GF-D8 (cell line): ENCODE measurements at places on chromosomes 6 and 20.

DNA sequence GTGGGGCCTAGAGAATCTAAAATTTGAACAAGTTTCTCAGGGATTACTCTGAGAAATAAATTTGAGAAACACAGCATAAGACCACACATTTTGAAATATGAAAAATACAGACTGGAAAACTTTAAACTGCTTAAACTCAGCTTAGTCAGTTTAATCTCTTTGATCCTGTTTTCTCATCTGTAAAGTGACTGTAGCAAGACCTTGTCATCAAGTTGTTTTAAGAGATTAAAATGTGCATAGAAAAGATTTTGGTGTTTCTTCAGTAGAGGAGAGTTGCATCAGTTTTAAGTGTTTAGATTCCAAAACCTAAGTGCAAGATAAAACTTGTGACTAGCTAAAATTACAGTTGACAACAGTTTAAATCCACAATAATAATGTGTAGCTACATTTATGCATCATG, 8.1 kb upstream of the BCKDHB start:
- DNase-seq, result no peak

- no peak for DNase-seq
These were observed 180.6 kb upstream of the ZFP64 start for GRCh38 chr20:52372169-52372568.

DNA sequence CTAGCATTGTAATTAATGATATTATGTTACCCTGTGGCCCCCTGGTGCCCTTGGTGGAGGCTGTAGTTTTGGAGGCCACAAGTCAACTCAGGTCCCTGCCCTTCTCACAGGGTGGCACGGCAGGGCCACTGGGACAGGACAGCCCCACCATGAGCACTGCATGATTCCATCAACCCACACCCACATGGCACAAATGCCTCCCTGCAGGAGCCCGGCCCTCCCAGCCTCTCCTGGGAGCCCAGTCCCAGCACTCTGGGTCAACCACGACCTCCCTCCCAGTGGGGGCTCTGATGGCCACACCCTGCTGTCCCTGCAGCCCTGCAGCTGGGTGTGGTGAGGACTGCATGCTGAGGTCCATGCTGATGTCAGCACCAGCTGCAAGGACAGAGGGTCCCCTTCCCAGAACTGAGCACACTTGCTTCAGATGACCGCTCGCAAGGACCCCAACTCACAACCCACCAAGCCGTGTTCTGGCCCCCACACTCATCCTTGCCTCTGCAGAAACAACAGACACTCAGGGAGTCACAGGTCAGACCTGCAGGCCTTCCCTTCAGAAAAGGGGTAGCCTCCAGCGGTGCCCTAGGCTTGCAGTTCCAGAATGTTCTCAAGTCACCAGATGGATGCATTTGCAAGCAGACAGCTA, 15.7 kb upstream of the CST7 start:
- no peak for DNase-seq

DNA sequence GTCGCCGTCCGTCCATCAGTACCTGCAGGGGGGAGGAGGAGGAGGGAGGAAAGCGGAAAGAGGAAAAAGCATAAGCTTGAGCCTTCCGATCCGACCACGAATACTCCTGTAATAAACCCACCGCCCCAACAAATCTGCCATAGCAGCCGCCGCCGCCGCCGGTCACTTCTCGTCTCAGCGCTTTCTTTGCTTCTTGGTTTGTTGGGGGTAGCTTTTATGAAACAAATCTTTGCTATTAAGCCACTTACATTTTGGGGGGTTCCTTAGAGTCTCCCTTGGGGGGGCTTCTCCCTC, 277 bp downstream of the ADGRB3 start:
- DNase-seq, result no peak

DNA sequence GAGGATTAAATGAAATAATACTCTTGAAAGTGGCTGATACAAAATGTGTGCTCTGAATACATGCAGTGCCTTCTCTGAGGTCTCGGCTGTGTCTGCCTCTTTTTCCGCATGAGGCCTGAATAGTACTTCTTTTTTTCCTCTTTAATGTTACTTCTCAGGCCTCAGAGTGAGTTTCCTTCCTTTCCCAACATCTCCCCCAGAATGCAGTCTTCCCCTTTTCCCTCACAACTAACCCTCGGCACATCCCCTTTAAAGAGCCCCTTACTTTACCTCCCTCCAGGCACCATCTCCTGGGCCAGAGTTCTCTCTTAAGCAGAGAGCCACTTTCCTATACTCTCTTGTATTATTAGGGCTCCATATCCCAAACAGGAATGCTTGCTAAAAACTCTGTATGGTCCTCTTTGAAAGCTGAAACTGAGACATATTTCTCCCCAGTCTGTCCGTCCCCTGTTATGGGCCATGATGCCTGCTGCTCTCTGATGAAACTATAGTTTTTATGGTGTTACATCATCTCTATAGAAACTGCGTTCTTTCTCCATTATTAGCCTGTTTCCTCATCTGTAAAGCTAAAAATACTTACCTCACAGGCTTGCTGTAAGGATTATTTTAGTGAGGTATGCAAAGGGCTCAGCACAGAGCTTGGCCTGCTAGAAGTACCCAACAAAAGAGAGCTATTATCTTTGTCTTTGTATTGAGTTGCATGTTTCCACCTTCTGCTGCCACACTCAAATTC, 2.3 kb downstream of the PLAGL2 start:
- DNase-seq, result peak; percentile 78

- no peak for DNase-seq
These were observed 18.3 kb downstream of the KIAA1586 start for GRCh38 chr6:57064809-57065208.

- no peak for DNase-seq
These were observed 95.0 kb upstream of the MAP3K7 start for GRCh38 chr6:90681863-90682262.

DNA sequence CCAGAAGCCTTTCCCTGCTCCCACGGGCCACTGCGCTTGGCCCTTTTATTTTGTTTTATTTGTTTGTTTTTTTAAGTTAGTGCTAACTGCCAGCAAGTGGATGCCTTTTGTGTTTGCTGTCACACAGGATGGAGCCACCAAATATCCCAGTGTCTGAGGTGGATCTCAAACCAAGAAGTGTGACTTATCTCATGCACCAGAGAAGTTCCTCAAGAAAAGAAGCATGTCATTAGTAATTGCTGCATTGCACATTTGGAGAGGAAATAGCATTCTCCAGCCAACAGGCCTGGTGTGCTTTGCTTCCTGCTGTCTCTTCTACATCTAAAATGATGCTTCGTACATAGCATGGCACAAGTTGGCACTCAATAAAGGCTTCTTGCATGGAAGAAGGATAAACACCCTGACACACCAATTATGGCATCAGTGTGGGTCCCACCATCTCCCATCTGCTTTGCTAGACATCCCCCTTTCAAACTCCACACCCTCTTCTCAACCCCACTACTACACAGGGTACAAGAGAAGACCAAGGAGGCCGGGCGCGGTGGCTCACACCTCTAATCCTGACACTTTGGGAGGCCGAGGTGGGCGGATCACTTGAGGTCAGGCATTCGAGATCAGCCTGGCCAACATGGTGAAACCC, 1.9 kb upstream of the ATP9A start:
- DNase-seq, result no peak

DNA sequence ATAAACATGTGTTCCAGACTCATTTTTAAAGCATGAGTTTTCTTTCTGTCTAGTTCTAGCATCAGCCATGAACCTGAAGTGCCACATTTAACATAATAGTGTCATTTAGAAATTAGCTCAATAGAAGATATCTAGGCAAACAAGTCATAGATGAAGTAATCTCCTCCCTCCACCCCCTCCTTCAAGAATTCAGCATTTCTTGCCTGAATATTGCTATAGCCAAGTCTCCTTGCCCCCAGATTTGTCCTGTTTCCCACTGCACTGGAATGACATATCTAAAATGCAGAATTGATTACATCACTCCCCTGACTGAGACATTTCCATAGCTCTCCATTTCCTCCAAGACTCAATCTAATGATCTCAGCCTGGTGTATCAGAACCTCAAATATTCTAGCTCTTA, 134.9 kb upstream of the BACH2 start:
- no peak for DNase-seq

- DNase-seq, result no peak
These were observed 195.2 kb upstream of the LRFN2 start for GRCh38 chr6:40782355-40782754.

- no peak for DNase-seq
These were observed 21.0 kb upstream of the RIN2 start for GRCh38 chr20:19737025-19737424.

GRCh38 chr6:96051555-96051954, 35.8 kb downstream of the FUT9 start:
- no peak for DNase-seq

DNA sequence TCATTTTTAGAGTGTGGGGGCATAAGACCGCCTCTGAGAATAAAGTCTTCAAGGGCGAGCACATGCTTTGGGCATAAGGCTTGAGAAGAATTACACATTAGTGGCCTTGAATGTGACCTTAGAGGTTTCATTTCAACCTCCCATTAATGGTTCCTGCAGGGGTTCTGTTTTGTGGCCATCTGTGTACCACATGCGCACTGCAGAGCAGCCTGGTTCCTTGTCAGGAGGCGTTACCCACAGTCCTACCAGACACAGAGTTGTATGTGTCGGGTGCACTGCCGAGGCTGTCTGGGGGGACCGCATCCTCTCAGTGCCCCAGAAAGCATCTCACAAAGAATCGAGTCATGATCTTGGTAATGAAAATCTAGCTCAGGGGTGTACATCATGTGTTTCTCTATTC, 115.7 kb downstream of the B3GAT2 start:
- no peak for DNase-seq

DNA sequence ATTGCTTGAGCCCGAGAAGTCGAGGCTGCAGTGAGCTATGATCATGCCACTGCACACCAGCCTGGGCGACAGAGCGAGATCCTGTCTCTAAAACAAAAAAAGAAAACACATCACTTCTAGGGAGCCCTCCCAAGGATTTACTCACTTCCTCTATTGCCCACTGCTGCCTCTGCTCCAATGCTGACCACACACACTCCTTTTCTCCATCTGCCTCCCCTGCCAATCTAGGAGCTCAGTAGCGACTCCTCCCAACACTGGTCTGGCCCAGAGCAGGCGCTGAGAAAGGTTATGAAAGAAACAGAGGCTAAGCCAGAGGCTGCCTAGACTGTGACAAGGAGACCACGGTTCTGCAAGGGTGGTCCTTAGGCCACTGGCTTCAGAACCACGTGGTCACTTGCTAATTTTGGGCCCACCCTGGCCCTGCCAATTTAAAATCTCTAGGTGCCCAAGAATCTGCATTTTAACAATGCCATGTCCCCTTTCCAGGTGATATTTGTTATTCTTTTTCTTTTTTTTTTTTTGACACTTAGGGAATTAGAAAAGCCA, 1.3 kb upstream of the E2F1 start:
- DNase-seq, result peak; percentile 45

- DNase-seq, result no peak
These were observed 259.4 kb downstream of the GJA1 start for GRCh38 chr6:121694801-121695251.

- DNase-seq, result no peak
These were observed 10.7 kb upstream of the ADRM1 start for GRCh38 chr20:62292108-62292507.

- no peak for DNase-seq
These were observed 314.5 kb downstream of the COL12A1 start for GRCh38 chr6:74891349-74891831.

GRCh38 chr6:107357842-107358241, 101.5 kb downstream of the PDSS2 start:
- no peak for DNase-seq

DNA sequence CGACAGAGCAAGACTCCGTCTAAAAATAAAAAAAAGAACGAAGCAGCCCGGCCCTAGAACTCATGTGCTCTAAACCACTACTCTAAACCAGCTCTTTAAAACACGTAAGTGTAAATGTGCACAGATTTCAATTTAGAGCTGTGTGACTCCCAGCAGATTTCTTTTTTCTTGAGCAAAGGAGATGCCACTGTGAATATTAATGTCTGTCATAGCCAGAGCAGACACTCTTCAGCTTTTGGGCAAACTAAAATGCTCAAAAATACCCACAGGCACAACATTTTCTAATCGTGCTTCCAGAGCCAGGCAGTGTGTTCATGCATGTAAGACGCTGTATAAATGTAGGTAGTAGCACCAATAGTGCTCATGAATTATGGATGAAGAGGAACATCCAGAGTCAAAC, 218.9 kb upstream of the PLCB4 start:
- DNase-seq, result no peak

DNA sequence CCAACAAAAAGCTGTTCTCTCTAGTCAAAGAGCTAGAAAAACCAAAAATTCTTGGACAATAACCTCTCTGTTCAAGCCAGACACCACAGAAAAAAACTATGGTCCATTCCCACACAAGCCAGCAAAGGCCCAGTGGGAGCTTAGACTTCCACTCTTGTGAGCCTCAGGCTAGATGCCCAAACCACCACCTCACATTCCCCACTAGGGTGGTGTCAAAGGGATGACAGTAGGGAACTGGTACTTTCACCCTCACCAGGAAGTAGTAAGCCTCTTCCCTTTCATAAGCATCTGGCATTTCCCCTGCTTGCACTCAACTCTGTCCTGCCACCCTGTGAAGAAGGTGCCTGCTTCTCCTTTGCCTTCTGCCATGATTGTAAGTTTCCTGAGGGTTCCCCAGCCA, 58.4 kb upstream of the RNF217 start:
- no peak for DNase-seq

- DNase-seq, result no peak
These were observed 85.9 kb downstream of the PXDC1 start for GRCh38 chr6:3665608-3666007.

- DNase-seq, result no peak
These were observed 11.5 kb downstream of the TAAR2 start for GRCh38 chr6:132612449-132613108.

DNA sequence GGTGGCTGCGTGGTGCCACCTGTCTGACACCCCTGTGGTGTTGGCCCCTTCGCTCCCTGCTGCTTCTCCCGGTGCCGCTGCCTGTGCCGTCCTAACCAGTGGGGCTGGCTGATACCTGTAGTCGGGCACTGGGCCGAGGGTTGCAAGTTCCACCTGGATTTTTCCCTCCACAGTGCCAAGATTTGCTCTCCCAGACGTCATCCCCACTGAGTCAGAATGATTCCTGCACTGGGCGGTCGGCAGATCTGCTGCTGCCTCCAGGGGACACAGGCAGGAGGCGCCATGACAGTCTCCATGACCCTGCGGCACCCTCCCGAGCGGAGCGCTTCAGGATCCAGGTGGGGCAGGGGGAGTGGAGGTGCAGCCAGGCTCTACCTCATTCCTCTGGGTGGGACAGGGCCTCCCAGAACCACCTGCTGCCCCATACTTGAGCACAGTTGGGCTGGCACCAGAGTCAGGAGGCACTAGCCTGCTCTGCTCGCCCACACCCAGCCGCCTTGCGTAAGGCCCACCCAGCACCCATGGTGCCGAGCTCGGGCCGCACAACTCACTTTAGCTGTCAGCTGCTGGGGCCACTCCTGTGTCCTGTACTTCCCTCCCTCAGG, 60.2 kb downstream of the TCP11 start:
- peak; percentile 34 for DNase-seq

GRCh38 chr6:125797120-125797885, 6.5 kb downstream of the NCOA7 start:
- no peak for DNase-seq

- DNase-seq, result no peak
These were observed 67.5 kb downstream of the CAP2 start for GRCh38 chr6:17460862-17461261.

- DNase-seq, result no peak
These were observed 7.1 kb downstream of the TMEM74B start for GRCh38 chr20:1177680-1178079.

- no peak for DNase-seq
These were observed 5.9 kb downstream of the GTF2H5 start for GRCh38 chr6:158174024-158174423.
